ENCODE measurements at places on chromosomes 16 and 17.
A peak's percentile ranks its signal among the peaks of the same experiment; 100 is the strongest.

DNA sequence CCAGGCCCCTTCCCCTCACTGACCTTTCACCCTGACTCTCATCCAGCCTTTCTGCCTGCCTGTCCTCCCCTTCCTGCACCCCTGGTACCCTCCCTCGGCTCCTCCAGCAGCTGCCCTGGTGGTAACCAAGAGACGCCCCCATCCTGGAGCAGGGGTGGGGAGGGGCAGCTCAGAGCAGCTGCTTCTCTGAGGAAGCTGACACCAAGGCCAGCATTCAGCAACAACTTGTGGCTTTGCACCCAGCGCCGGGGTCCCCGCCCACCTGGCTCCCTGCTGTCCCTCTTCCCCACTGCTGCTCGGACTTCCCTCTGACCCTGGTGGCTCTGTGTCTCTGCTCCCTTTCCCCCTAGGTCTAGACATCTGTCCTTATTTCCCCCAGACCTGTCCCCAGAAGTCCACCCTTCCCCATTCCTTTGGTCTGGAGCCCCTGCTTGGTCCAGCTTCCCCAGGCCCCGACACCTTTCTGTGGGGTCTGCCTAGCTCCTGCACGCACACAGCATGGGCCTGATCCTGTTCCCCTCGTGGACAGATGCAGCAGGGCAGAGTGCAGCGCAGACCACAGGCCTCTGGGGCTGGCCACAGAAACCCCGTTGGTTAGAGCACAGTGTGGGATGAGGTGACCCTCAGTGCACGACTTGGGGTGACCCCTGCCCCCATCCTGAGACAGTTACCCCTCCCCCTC lies 1.2 kb upstream of the ATP2A1 start:
- no peak for DNase-seq

DNA sequence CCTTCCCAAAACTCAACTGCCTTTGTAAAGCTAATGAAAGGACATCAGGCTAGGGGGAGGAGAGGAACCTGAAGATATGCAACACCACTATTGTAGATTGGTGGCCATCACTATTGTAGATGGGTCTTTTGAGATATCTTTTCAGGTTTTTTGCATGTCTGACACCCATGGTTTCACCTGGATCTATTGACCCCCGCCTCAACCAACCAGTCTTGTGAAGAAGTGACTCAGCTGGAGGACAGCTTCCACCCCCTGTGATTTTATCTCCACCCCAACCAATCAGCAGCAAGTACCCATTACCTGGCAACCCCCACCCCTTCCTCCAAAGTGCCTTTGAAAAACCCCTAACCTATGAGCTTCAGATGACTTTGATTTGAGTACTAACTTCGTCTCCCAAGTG lies 382.6 kb upstream of the GOT2 start:
- no peak for DNase-seq

DNA sequence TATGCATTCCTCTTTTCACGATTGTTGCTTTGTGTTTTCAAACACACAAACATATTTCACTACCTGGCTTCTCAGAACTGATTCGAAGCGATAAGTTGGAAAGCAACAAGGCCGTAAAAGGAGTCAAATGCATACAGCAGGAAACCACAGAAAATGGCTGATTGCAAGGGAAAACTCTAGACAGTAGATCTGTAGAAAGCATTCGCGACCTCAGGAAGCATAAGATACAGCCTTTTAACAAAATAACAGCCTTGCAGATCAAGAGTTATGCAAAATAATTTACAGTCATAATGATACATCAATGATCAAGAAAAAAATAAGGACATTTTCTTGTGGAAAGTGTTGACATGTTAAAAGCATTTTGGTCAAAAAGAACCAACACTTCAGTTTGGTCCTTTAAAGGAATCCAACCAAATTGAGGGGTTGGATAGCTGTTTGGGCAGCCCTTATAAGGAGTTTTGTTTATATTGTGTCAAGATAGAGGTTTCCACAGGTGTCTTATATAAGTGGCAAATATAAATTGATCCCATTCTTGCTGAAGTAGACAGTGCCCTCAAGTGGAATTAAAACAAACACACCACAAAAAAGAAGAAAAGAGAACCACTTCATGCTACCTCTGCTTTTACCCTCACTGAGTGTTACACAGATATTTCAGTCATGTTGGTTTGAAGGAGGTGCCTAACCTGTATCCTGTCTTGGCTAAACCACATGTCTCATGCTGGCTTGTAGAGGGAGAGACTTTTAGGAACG lies 5.5 kb downstream of the CYLD start:
- DNase-seq: no peak

- peak; percentile 61 for DNase-seq
These were observed 29.3 kb downstream of the UNC13D start for GRCh38 chr17:75814900-75815373.

- DNase-seq: no peak
These were observed 52.5 kb upstream of the CLEC19A start for GRCh38 chr16:19232988-19233387.

- DNase-seq: no peak
These were observed 22.4 kb downstream of the ALDH3A2 start for GRCh38 chr17:19670908-19671307.

DNA sequence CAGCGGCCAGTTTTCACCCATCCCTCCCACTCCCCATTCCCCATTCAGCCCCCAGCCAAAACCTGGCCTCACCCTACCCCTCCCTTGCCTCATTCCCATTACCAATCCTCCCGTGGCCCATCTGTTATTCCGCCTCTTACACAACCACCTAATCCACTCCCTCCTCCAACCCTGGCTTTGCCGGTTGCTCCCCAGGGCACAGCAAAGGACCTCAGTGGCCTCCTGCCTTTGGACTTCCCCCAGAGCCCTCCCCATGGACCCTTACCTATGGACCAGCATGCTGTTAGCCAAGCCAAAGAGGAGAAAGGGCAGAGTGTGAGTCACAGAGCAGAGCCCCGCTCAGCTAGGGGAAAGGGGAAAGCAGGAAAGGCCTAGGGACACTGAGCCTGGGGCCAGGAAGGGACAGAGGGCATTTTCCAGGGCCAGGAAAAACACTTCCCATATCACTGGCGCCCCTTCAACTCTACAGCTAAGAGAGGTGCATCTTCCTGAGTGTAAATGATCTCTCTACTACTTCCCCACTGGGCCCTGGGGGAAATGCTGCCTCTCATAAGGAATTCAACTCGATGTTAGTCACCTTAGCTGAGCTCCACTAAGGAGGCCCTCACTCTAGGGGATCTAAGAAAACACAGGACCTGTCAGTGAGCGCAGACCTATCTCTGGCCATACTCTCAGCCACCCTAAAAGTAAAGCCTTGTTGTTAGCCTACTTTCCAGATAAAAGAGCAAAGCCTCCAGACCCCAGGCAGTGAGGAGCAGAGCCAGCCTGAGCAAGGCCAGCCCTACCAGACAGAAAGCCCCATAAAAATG lies 10.6 kb downstream of the PEMT start:
- DNase-seq: peak; percentile 30

DNA sequence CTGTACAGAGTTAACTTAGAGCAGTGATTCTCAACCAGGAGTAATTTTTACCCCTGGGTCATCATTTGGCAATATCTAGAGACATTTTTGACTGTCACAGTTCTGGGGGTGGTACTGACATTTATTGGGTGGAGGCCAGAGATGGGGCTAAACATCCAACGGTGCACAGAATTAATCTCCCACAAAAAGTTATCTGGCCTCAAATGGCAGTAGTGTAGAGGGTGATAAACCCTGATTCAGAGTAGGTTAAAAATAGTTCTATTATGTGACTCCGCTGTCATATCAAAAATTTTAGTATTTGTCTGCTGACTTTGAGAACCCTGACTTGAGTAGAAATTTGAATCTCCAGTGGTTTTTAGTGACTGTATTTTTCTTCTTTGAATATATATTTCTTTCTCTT lies 19.1 kb downstream of the VPS35L start:
- DNase-seq: no peak

DNA sequence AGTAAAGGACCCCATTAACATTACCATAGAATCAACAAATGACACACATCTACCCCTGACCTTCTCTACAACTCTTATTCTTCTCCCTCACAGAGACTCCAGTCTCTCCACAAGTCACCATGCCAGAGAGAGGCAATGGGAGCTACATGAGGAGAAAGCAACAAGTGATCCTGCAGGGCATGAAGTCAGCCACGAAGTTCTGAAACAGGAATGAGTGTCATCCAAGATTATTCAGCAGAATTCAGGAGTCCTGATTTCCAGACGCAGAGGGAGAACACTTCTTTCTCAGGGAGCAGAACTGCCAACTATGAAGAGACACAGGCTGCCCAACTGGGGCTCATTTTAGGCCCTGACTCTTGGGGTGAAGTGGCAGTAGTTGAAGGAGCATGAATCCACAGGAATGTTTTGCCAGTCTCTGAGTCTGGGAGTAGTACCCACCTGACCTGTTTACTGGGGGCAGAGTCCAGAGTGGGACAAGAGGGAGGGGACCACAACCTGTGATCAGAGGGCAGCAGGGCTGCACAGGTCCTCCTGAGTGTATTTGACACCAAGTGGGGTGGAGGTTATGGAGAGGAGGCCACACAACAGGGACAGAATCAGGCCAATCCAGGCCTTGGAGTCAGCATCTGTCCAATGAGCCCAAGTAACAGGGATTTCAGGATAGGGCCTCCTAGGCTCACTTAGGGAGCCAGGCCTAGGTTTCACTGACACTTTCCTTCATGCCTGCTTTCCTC lies 2.4 kb upstream of the MTMR4 start:
- no peak for DNase-seq

- DNase-seq: no peak
These were observed 27.4 kb downstream of the TMEM132E start for GRCh38 chr17:34606763-34607162.

- no peak for DNase-seq
These were observed 17.3 kb downstream of the GPR139 start for GRCh38 chr16:20056436-20056835.

GRCh38 chr16:82888591-82889001 lies 261.8 kb downstream of the CDH13 start:
- DNase-seq: peak; percentile 82

GRCh38 chr17:37174205-37174604 lies 201.6 kb upstream of the C17orf78 start:
- DNase-seq: no peak

- peak; percentile 22 for DNase-seq
These were observed 79.8 kb upstream of the TMEM132E start for GRCh38 chr17:34499576-34499975.

DNA sequence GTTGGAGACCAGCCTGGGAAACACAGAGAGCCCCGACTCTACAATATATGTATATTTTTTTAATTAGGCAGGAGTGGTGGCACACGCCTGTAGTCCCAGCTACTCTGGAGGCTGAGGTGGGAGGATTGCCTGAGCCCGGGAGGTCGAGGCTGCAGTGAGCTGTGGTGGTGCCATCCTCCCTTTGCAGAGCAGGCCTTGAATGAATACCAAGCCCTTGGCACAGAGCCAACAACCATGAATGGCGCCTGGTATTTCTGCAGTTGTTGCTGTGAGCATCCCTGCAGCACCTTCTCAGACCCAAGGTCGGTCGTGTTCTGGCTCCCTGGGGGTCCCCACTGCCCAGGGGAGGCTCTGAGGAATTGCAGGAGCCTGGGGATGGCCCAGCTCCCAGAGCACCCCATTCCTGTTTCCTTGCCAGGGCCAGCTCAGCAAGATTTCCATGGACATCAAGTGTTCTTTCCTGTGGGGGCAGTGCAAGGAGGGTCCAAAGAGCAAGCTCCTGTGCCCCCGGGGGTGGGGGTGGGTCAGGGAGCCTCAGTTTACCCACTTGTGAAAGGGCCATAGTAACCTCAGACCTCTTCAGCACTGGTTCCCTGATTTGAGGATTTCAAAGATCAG lies 25.6 kb upstream of the RMI2 start:
- peak; percentile 36 for DNase-seq

GRCh38 chr17:80855948-80856862 lies 135.4 kb upstream of the CHMP6 start:
- peak; percentile 98 for DNase-seq

DNA sequence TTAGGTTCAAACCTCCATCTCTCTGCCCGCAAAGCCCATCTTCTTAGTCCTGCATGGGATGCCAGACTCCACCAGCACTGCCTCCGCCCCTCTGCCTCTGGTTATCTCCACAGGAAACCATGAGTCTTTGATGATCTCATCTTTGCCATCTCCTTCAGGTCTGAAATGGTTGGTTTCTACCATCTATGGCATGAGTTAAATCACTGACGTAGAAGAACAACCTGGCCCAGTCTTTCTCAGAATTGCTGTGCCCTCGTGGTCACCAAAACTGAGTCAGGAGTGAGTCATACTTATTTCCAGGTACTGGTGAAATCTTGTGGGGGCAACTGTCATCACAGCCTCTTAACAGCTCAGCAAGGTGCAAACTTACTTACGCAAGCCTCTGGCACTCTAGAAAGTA lies 468.7 kb upstream of the C16orf82 start:
- no peak for DNase-seq

DNA sequence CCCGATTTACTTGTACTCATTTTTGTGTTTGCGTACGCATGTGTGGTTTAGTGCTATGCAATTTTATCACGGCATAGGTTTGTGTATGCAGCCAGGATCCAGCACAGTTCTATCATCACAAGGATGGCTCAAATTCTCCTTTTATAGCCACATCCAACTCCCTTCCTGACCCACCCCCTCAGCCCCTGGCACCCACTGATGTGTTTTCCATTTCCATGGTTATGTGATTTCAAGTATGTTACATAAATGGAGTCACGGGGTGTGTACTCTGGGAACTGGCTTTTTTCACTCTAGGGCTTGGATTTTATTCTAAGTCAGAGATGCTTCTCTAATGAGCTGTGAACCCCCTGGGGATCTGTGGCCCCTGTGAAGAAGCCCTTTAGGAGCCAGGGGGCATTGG lies 16.8 kb downstream of the IL4R start:
- DNase-seq: peak; percentile 86

DNA sequence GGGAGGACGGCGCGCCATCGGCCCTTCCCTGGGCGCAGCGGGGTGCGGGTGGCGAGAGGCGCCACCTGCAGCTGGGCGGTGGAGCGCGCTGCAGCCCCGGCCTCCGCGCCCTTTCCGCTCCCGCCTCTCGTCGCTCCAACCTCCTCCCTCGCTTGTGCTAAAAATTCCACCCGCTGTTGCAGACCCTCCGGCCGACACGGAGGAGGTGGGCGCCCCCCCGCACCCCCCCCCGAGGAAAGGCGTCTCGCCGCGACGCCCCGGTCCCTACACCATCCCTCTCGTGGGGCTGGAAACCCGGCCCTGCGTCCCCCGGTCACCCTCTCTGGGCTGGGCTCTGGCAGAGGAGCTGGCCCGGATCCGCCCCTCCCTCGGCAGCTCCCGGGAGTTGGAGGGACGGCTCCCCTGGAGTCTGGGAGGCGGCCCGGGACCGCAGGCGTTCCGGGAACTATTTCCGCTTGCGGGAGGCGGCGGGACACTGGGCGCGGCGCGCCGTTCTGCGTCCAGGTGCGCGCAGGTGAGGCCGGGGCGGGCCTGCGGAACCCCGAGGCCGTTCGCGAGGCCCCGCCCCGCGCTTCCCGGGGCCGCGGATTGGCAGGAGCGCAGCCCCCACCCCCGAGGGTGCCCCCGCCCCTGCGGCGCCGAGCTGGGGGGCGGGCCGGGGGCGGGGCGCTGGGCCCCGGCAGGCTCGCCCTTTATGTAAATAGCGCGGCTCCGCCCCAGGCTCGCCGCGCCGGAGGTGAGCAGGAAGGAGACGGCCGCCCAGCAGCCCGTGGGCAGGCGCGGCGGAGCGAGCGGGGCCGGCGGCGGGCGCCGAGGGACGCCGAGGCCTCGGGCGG lies at the start of gene LLGL2:
TSS of gene LLGL2 (plus strand) at position 728 of the 836 bp plus-strand sequence. CDS start 17,730 bp downstream, outside the sequence.
- DNase-seq: peak; percentile 49
